ENCODE measurements at places on chromosomes 1 and 21.
A peak's percentile ranks its signal among the peaks of the same experiment; 100 is the strongest.

GRCh38 chr1:160308451-160309184, 23.7 kb upstream of the PEX19 start:
- no peak for DNase-seq

GRCh38 chr1:1665815-1666251, 7.0 kb upstream of the CDK11B start:
- DNase-seq: no peak

- DNase-seq: no peak
Measured at GRCh38 chr1:202625416-202626360, 84.6 kb downstream of the SYT2 start.

GRCh38 chr1:58155418-58156123, 391.0 kb downstream of the OMA1 start:
- DNase-seq: no peak

- no peak for DNase-seq
Measured at GRCh38 chr1:232459826-232460225, 170.1 kb downstream of the SIPA1L2 start.

GRCh38 chr1:46545784-46546183, 5.7 kb downstream of the KNCN start:
- DNase-seq: no peak

- peak; percentile 69 for DNase-seq
Measured at GRCh38 chr21:41425954-41426675, at the start of gene MX1. Gene MX1 (plus strand): TSS chr21:41426239. CDS start chr21:41432071, 5,832 bp downstream.

GRCh38 chr1:111448482-111448917, 556 bp downstream of the WDR77 start:
- DNase-seq: no peak

GRCh38 chr1:24191860-24192259, 4.8 kb upstream of the IFNLR1 start:
- no peak for DNase-seq
